ENCODE measurements at places on chromosomes 6 and 20.

DNA sequence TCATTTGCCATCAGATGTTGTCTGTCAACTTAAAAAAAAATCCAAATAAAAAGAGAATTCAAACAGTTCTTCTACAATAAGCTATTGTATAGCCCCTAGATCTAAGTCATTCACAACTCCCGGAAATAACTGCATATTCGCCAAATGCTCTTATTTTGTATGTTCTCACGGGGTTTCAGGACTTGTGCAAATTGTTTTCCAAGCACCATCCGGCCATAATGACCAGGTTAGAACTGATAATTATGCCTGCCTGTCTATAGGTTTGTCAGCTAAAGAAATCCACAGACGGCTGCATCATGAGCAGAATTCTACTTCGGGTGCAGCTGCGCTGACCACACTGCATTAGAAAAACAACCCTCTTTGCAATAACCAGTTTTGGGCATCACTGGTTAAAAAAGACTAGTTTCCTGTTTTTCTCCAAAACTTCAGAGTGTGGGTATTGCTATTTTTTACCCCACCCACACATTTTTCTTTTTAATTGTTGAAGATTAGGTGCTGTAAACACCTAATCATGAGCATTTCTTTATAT lies 87.7 kb downstream of the HIVEP2 start:
- no peak for DNase-seq

DNA sequence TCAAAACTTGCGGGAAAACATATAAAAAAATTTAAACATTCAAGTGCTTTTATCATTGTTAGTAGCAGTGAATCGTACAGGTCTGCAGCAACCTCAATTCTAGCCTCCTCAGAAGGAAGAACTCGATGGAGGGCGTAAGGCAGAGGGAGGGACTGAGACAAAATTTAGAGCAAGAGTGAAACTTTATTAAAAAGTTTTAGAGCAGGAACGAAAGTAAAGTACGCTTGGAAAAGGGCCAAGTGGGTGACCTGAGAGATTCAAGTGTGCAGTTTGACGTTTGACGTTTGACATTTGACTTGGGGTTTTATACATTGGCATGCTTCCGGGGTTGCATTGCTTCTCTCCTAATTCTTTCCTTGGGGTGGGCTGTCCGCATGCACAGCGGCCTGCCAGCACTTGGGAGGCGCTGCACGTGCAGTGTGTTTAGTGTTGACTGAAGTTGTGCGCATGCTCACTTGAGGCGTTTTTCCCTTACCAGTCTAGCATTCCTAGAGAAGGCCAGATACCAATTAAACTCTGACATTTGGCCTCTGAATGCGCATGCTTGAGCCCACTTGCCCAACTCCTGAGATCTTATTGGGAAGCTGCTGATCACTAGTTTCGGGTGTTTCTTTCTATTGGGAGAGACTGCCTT lies 82.6 kb downstream of the TBX18 start:
- DNase-seq = no peak

DNA sequence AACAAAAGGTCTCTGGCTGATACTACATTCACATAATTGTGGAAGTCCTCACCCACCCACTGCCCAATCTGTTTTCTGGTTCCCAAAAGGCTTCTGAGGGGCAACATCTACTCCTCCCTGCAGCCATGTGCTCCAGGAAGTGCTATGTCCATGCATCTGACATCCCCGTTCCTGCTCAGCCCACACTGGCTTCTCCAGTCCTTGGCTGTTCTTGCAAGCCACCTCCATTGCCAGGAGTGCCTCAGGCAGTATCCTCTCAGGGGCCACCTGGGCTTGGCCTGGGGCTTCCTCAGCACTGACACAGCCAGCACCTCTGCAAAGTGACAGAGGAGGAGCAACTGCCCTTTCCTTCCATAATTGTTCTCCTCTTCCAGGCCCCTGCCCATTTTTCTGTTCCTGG lies 18.3 kb downstream of the ARHGAP18 start:
- no peak for DNase-seq

DNA sequence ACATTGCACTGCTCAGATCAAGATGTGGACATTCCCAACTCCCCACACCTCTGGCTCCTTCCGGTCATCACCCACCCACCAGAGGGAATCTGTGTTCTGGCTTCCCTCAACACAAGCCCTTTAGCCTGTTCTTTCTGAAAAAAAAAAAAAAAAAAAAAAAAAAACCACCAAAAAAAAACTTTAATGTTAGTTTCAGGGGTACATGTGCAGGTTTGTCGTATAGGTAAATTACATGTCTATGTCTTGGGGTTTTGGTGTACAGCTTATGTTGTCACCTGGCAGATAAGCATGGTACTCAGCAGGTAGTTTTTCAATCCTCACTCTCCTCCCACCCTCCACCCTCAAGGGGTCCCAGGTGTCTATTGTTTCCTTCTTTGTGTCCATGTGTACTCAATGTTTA lies 135.8 kb upstream of the FOXA2 start:
- no peak for DNase-seq

DNA sequence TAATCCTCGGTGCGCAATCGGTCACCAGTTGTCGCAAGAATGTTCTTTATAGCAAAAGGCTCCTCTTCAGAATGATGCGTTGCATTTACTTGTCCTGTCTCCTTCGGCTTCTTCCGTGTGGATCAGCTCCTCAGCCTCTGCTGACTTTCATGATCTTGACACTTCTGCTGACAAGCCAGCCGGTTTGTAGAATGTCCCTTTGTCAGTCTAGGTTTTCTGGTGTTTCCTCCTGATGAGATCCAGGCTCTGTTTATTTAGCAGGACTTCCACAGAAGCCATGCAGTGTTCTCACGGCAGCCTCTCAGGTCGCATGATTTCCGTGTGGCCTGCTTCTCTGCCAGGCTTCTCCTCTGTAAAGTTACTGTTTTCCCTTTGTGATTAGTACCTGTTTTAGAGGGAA lies 66.9 kb downstream of the STX11 start:
- no peak for DNase-seq

- DNase-seq = no peak
Measured at GRCh38 chr20:22684763-22685443, 100.5 kb upstream of the FOXA2 start.

DNA sequence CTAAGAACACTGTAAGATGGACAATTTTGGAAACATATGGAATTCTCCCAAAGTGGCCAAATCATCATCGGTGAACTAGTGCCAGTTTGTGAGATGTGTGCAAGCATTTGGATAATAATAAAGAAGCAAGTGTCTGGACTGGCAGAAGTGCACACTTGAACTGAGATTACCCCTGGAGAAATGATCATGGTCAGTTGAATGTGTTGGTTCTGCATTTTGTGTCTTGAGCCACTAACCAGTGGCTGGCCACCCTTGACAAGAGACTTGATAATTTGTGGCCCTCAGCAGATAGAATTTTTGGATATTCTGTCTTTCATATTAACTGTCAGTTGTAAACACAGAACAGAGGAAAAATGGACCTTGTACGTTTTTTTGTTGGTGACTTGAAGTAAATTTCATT lies 37.4 kb downstream of the CITED2 start:
- no peak for DNase-seq

DNA sequence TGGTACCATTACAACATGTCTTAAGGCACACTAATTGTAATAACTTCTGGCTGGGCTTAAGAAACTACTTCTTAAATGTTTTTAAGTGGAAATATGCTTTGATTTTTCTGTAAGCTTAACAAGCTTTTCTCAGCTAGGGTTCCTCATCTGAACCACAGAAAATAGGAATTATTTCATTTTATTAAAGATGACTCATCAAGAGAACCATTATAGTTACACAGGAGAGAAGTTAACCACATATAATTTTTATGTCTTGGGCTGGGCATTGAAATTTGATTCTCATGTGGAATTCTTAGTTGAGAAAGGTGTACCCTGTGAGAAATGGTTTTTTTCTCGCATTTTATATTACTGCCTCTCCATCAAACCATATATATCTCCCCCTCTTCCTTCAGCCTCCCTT lies 75.1 kb downstream of the QKI start:
- DNase-seq = no peak

DNA sequence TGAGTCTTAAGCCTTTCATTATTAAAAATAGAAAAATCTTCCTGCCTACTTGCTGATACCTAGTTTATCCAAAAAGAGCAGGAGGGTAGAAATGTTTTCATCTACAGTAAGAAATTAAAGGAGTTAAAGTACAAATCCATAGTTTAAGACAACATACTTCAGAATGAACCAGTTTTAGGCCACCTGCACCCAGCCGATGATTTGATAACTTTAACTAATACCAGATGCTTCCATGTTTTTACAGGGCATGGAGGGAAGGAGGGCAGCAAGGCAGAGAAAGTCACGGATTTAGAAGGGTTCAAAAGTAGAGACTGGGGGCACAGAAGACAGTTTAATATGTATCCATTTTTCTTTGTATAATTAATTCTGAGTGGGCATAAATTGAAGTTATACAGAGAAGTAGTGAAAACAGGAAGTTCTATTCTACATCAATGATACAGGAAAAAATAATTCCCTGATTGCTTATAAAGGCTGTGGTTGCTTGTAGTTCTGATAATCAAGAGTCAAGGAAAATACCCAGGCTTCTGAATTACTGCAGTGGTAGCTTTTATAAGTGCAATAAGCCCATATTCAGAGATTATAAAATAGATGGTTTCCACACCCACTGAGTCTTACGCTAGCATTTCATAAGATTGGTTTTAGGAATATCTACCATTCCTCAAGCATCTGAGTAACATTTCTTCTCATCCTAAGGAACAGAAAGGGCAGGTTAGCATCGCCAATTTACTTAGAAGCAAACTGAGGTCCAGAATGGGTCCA lies 72.0 kb downstream of the GMDS start:
- no peak for DNase-seq

DNA sequence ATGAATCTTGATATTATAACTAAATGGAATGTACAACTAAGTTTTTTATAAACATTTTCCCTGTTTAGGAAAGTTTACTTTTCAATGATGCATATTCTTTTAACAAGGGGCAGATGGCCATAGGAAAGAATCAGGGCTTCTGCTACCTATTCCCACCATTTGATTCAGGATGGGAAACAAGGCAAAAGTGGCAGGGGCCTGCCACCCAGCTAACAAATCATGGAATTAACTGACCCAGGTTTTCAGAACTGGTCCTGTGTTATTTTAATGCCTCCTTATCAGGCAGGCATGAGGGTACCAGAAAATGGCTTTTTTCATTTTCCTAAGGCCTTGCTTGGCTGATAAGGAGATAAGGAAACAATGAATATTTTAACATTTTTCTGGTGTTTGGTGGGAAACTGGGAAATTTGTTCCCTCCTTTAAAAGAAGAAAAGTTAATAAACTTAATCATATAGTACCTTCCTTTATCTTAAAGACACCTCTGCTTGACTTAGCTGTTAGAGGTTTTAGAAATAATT lies 6.7 kb downstream of the POU3F2 start:
- DNase-seq = no peak

DNA sequence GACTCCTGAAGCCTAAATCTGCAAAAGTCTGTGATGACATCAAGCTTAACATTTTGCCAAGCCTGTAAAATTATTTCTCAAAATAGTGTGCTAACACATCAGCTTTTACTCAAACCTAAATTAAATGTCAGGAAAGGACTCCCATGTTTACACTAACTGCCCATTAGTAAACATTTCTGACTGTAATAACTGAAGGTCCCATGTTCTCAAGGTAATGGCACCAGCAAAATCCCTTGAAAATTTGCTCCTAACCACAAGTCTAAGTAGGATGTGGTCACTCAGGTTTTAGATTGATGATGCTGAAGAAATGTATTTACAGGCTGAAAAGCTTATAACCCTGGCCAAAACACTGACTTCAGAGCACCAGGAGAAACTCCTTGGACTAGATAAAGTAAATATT lies 33.0 kb downstream of the BACH2 start:
- no peak for DNase-seq

DNA sequence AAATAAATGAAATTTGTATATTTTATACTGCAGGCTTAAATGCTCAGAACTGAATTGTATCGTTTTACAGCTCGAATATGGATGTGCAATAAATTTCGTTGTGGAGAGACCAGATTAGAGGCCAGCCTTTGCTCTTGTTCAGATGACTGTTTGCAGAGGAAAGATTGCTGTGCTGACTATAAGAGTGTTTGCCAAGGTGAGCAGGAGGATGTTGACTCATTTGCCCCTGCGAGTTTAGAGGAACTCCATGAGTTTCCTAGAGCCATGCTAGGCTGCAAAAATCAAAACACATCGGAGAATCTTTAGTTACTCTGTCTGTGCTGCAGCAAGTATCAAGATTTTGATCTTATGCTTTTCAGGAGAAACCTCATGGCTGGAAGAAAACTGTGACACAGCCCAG lies 15.4 kb downstream of the ENPP3 start:
- no peak for DNase-seq

GRCh38 chr20:36655004-36655403 lies 9.0 kb upstream of the SLA2 start:
- DNase-seq = no peak

DNA sequence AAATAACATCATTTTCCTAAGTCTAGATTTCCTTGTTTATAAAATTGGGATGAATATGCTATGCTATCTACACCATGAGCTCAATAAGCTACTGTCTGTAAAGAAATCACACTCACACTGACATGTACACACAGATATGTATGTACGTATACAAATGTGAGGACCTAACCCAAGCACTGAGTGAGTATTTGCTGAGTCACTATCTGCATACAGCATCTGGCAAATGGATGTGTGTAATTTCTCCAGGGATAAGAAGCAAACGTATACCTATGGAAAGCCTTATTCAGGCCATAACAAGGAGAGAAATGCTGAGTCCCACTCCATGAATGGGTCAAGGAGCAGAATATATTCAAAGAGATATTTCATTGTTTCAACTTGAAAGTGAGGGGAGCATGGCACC lies 153.9 kb downstream of the LPA start:
- DNase-seq = no peak

DNA sequence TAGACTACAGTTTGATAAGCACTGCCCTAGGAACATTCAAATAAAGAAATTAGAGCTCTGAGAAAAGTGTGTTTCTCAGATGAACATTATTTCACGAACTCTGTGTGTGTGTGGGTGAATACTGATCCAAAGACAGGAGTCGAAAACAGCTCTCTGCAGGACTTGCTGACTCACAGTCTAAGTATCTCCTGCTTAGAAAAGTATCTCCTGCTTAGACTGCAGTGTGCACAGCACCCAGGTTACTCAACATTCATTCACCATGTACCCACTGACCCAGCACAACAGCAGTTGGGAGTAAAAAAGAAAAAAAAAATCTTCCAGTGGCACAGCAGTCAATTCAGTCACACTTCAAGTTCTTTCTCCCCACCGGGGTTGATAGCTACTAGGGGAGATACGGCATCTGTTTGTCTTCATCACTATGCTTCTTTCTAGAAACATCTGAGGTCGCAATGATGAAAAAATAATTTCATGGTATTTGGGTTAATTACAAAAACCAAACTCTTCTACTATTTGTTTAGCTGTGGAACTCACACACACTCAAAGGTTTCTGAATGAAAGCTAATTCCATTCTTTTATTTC lies 48.0 kb downstream of the GCLC start:
- DNase-seq = no peak

- no peak for DNase-seq
Measured at GRCh38 chr6:152267967-152268845, 369.0 kb downstream of the SYNE1 start.

Measured in stimulated activated CD4-positive, alpha-beta T cell treated with anti-CD3 and anti-CD28 coated beads, Interleukin-1b, Interleukin-23, amount 100 ng/mL, for 1 hour (primary cell).